ENCODE measurements at places on chromosomes 4 and X. TPM values are rescaled to one million over a fixed set of nuclear protein-coding genes. Genes with fewer than 3 reads are reported as not detected.

- DNase-seq, result no peak
Observed at GRCh38 chrX:17496407-17496806, 121.4 kb downstream of the NHS start.

DNA sequence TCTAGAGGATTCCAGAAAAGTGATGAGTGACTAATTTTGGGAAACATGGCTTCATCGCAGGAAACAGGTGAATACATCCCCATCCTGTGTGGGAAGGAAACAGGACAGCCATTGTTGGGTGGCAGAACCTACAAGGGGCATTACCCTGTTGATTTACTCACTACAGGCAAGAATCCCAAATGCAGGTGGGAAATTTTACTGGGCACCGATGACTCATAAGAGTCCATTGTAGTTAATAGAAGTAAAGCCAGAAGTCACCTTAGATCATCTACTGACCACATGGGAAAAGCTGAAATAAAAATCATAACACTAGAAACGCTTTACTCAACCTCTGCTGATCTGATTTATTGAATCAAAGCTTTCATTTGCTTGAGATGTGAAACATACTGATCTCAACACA lies 136.4 kb downstream of the TRIML1 start:
- DNase-seq, result no peak

GRCh38 chrX:77779695-77780094 lies 6.3 kb downstream of the ATRX start:
- DNase-seq, result no peak

- no peak for DNase-seq
Observed at GRCh38 chrX:64536736-64537135, 141.5 kb upstream of the MTMR8 start.

GRCh38 chrX:8237718-8238117 lies 66.7 kb upstream of the VCX2 start:
- no peak for DNase-seq

Gene PARM1
- 27.5 TPM for total RNA-seq

- no peak for DNase-seq
Observed at GRCh38 chr4:182643801-182644682, 273.1 kb downstream of the DCTD start.

DNA sequence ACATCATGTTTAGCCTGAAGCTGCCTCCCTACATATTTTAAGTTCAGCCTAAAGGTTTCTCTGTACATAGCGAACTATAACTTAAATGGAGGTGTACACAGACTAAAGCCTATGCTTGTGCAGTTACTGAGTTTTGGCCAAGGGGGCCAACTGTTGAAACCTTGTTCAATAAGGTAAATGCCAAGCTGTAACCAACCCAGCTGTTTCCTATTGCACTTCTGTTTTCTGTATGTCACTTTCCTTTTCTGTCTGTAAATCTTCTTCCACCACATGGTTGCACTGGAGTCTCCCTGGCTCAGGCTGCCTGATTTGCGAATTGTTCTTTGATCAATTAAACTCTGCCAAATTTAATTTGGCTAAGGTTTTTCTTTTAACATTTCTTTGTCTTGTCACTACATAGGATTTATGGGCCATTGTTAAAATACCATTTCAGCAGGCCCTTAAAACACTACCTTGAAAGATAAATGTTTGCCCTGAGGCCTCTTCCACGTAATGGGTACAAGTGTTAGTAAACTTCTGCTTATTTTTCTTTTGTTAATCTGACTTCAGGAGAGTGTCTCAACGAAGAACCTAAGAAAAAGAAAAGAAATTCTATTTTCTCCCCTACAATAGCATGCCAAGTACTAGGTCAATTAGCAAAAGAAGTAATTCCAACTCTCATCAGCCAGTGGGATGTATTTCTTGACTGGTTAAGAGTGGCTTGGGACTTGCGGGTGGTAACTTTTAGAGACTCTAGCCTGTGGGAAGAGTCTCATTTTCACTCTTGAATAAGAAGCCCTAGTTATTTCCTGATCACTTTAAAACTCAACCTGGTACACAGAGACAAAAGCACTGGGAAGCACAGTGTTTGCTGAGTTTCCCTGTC lies 45.7 kb upstream of the PRSS12 start:
- DNase-seq, result no peak

GRCh38 chr4:158825433-158826036 lies 56.7 kb downstream of the FNIP2 start:
- DNase-seq, result no peak

- DNase-seq, result no peak
Observed at GRCh38 chrX:112753116-112753515, 73.4 kb upstream of the LHFPL1 start.

GRCh38 chr4:16692046-16692445 lies 206.4 kb downstream of the LDB2 start:
- DNase-seq, result no peak

- DNase-seq, result no peak
Observed at GRCh38 chr4:99991741-99992140, 41.7 kb upstream of the H2AZ1 start.

Gene YY2
- total RNA-seq, result 2.2 TPM

- DNase-seq, result no peak
Observed at GRCh38 chr4:122107680-122108079, 44.5 kb upstream of the BLTP1 start.

DNA sequence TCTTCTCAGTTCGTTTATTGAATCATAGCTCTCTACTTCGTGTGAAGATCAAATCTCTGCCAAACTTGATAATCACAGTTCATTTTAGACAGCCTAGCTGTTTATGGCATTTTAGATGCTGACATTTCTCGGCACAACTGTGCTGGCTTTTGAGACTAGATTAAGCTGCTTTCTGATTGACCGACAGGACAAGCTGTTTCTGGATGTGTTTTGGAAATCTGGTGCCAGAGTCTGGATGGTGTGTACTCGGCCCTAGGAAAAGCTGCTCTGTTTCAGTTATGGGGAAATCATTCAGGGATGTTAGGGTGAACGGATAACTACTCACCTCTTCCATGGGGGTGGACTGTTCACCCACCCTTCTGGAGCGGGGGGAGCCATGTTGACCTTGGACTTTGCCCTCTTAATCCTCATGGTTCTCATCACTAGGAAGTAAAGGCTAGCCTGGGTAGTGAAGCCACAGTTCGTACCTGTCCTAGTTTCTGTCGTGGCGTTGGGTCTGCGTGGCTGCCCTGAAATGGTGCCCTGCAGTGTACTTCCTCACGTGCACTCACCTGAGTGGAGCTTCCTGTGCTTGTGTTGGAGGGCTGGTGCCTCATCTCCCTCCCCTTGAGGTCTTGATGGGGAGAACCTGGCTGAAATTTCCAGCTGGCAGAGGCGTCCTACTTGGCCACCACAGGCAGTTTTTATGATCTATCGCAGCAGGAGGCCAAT lies 13.7 kb upstream of the WDR1 start:
- no peak for DNase-seq

- no peak for DNase-seq
Observed at GRCh38 chr4:40453912-40454311, 118.8 kb downstream of the CHRNA9 start.

DNA sequence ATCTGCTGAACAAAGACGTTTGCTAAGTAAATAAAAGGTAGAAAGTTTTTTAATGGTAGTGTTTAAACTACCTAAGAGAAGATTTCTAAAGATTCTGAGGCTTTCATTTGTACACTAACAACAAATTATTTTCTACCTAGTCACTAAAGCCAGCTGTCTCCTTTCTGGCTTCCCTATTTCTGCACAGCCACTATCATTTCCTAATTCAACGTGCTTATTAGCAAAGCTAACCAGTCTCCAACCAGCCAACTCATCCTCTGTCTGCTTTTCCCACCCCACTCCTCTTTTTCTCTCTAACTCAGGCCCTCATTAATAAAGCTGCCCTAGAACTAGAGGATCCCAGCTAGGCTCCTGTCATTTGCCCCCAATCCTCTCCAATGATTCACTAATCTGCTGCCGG lies 118.2 kb downstream of the ZNF827 start:
- no peak for DNase-seq

Gene ARMCX1
- 32.3 TPM for total RNA-seq

Gene ARHGAP6
- total RNA-seq, result 9.5 TPM

DNA sequence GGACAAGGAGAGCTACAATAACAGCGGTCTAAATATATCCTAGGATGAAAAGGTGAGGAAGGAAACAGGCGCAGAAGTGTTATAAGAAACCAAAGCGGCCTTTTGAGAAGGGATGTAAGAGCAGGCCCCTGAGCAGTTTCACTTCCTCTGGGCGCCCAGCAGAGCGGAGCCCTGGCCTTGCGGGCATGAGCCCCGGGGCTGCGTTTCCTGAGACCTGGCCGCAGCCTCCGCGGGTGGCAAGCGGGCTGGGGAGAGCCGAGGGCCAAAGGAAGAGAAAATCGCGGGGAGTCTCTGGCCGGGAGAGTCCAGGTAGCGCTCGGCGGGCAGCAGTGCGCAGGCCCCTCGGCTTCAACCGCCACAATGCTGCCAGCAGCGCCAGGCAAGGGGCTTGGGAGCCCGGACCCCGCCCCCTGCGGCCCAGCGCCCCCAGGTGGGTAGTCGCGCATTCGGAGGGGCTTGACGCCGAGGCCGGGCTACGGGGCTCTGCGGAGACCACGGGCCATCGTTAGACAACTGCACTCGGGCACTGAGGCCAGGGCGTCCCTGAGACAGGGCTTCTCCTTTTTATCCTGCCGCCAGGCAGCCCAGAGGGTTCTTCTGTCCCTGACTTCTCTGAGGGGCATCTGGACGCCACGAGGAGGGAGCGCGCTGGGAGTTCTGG lies at the start of gene BANK1:
Gene BANK1 (plus strand): TSS at position 210 of the 661 bp plus-strand sequence. CDS start 151 bp downstream, at position 361.
- peak; percentile 87 for DNase-seq

DNA sequence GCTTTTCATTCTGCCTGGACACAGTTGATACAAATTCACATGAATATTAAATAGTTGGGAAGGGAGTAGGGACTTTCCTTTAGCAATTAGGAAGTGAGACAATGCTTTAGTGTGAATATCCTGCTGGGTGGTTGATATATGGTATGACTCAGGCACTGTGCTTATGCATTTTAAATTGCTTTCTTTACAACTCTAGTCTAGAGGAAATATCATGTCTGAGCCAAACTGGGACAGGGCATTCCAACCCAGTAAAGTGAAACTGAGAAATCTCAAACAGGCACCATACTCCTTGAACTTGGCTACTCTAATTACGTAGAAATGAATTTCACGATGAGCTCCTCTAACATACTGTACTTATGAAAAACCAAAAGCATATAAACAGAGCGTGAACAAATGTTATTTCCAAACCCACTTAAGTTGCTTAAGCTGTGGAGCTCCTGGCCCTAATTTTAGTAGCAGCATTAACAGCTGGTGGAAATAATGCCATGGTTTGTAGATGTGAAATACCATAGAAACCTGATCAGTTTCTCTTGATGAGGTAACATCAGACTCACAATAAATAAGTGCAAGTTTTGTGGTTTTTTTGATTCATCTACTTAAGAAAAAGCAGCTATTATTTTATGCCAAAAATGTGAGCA lies 242.9 kb upstream of the GK2 start:
- DNase-seq, result no peak

GRCh38 chr4:185464887-185465286 lies 6.6 kb downstream of the CCDC110 start:
- DNase-seq, result no peak

DNA sequence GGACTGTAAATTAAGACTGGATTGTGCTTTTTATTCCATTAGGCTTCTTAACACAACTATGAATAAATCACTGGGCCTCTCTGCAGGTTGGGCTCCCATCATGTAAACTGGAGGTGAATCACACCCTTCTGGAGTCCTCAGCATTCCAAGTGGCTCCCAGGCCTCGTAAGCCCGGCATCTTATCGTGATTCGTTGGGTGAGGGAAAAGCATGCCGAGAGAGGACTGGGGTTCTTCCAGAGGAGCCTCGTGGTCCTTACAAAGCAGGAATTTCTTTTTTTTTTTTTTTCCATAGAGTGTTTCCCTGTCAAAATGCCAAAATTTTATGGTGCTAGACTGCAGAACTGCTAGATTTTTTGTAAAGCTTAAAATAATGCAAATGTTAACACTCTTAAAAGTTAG lies 20.0 kb downstream of the CLDN22 start:
- DNase-seq, result no peak

Gene LPAR4
- total RNA-seq, result 0.26 TPM

Gene ANK2
- total RNA-seq, result 97.0 TPM

Gene ARSJ
- total RNA-seq, result 2.4 TPM

DNA sequence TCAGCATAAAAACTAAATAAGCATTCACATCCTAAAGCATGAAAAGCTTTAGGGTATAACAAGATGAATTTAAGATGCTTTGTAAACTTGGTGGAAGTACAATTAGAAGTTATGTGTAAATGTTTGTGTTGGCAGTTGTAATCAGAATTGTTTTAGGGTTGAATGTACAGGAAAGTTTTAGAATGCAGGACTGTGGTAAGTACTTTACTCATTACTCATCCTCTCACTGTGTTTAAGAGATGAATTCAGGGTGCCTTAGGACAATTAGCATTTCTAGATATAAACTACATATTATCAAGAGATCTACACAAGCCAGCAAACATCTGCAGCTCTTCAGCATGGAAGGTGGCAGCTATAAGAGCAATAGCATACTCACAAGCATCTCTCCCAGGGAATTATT lies 77.5 kb upstream of the ELOVL6 start:
- no peak for DNase-seq

DNA sequence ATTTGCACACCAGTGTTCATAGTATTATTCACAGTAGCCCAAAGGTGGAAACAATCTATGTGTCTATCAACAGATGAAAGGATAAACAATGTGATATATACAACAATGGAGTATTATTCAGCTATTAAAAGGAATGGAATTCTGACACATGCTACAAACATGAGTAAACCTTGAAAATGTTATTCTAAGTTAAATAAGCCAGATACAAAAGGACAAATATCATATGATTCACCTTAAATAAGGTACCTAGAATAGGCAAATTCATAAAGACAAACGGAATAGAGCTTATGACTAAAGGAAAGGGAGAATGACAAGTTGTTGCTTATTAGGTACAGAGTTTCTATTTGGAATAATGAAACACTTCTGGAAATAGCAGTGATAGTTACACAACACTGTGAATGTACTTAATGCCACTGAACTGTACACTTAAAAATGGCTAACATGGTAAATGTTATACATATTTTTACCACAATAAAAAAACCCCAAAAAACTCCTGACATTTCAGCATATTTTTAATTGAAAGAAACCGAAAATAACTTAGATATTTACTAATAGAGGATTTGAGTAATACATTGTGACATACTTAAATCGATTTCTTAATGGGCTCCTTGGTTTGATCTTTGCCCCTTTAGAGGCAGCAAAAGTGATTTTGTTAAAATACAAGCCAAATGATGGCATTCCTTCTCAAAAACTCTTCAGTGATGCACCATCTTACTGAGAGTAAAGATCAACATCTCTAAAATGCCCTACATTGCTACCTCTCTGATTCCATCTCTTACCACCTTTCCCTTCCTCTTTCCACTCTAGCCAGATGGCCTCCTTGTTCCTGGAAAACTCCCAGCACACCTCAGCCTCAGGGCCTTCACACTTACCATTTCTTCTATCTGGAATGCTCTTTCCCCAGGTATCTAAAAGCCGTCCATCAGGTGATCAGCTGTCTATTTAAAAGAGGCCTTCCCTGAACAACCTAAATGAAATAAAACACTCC lies 8.6 kb upstream of the CYP2U1 start:
- no peak for DNase-seq

DNA sequence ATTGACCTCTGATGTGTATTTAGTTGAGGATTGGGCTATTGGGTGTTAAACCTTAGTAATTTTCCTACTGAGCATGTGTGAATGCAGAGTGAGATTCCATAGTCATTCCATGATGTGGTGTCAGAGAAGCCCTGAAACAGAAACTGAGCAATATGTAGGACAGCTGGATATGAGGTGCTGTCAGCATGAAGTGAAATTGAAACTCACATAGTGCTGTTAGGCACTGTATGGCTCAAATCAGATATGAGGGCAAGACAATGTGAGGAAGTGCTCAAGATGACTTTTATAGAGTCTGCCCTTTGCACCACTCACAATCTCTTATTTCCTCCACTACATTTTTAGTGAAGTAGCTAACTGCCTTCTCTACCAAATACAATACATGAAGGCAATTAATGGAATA lies 188.3 kb downstream of the SH3BGRL start:
- DNase-seq, result no peak

GRCh38 chrX:18886344-18887161 lies 97.4 kb downstream of the PHKA2 start:
- no peak for DNase-seq

Measured in mesenteric fat pad (tissue), 1 donor.